Ureter (tissue), 1 donor: ENCODE measurements at places on chromosomes 7 and 10.

- DNase-seq: peak; percentile 67
Measured at GRCh38 chr7:47371733-47372368, 210.1 kb downstream of the TNS3 start.

DNA sequence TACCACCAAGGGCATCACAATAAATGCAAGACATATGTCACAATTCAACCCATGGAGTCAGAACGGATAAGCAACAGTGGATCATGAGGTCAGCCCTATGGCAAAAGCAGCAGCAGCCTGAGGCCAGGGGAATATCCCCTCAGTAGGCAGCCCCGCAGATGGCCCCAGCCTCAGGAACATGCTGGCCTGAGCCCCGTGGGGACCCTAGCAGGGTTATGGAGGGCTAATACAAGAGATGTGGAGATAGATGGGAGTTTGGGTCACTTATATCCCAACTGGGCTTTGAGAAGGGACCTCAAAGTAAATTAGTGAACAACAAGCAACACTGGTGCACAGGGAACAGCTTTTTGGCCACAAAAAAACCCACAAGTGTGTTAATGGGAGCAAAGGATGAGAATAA is 9.1 kb downstream of the TMEM72 start:
- no peak for DNase-seq

DNA sequence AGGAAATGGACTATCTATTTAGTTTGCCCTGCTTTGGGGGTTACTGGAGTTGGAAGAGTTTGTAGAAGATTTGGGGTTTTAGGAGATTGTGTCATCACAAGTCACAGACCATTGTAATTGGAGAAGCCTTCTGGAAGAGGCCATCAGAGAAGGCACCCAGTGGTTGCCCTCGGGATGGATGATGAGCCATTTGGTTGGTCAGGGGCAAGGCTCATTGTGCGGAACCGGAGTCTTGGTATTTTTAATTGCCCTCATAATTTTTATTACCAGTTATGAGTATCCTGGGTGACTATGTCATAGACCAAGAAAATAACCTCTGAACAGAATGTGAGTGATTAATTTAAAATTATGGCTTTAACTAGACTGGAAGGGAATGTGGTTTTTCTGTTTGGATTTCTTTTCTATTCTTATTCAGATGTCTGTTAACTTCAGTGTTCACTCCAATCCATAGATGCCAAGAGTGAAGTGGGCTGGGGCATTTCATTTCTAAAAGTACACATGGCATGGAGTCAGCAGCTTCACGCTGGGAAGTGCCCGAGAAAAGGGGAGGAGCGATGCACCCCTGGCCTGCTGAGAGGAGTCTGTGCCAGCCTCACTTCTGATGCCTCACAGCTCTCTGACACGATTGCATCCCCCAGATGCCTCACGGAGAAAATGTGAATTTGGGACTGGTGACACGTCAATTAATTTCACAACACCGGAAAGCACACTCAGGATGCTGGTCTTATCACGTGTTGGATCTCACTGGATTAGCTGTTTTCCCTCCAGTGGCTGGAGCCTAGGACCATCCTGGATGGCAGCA is 225.6 kb upstream of the IGFBP3 start:
- DNase-seq: no peak

DNA sequence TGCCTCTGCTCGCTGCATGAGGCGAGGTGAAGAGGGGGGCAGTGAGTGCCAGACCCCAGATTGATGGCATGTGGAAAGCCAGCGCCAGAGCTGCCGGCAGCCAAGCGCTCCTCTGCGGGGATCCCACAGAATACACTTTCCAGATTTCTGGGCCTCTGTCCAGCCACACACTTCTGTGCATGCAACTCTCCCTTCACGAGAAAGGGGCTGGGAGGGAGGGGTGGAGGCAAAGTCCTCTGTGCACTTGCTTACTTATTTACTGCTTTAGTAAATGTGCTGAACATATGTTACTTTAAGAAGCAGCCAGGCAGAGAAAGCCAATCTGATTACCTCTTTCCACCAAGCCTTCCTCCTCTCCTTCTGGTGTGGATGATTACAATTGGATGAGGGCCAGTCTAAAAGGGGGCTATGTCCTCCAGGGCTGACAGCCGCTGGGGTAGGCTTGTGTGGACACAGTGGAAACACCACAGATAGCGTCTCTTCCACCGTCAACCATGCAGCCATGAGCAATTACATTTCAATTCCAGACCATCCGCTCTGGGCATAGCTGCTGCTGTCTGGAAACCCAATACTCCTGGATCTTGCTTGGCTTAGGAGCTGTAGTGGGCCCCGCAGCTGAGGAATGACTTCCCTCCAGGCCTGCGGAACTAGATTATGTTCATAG is 322.8 kb upstream of the ANKRD30A start:
- DNase-seq: no peak

GRCh38 chr10:30831426-30831825 is 200.2 kb downstream of the ZNF438 start:
- DNase-seq: no peak

GRCh38 chr7:12882710-12883109 is 195.3 kb downstream of the ARL4A start:
- DNase-seq: no peak

- DNase-seq: no peak
Measured at GRCh38 chr10:114259824-114260223, 20.8 kb downstream of the VWA2 start.

GRCh38 chr7:123996327-123996625 is 36.6 kb downstream of the TMEM229A start:
- DNase-seq: no peak

GRCh38 chr10:98353170-98353569 is 61.8 kb downstream of the PYROXD2 start:
- DNase-seq: no peak

DNA sequence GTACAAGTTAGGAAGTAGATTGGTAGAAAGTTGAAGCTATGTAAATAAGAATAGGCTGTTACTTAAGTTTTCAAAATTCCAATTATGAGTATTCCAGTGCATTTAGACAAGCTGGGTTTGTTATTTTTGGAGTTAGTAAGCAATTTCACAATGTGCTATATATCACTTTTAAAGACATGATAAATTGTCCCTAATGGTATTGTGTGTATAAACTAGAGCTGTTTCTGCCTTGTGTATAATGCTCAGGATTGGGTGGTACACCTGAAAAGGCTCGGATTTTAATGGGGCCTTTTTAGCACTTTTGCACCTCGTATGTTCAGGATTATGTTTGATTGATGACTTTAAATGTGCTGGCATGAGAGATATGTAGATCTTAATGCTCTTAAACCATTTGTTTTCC is 175.8 kb downstream of the VTI1A start:
- no peak for DNase-seq
